NCI-H2171 treated with DMSO at 0.1 percent for 48 hours (cell line): ENCODE measurements at places on chromosomes 6 and 20.
A peak's percentile ranks its signal among the peaks of the same experiment; 100 is the strongest.

DNA sequence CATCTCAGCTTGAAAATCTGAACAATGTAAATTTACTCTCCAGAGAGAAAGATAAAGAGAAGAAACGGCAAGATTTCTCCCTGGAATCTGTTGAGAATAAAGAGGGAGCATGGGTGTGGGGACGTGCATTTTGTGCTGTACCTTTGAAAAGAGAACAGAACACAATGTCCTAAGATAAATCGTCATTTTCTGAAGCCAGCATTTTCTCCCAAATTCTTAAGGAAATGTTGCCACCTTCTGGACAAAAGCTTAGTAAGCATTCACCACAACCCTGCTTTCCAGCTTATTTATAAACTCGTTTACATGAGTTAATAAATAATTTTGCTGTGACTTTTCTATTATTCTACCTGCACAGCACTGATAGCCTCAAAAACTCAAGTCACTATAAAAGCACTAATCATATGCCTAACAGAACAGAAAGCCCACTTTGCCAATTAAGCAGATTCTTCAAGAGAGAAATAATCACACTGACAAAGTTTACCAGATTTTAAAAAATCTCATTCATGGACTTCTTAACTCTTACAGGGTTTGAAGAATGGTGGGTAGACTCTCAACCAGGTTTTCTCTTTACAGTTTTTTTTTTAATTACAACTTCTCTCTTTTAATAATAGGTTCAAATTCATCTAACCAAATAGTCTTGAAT, 155.8 kb downstream of the MBOAT1 start:
- DNase-seq = peak; percentile 77

DNA sequence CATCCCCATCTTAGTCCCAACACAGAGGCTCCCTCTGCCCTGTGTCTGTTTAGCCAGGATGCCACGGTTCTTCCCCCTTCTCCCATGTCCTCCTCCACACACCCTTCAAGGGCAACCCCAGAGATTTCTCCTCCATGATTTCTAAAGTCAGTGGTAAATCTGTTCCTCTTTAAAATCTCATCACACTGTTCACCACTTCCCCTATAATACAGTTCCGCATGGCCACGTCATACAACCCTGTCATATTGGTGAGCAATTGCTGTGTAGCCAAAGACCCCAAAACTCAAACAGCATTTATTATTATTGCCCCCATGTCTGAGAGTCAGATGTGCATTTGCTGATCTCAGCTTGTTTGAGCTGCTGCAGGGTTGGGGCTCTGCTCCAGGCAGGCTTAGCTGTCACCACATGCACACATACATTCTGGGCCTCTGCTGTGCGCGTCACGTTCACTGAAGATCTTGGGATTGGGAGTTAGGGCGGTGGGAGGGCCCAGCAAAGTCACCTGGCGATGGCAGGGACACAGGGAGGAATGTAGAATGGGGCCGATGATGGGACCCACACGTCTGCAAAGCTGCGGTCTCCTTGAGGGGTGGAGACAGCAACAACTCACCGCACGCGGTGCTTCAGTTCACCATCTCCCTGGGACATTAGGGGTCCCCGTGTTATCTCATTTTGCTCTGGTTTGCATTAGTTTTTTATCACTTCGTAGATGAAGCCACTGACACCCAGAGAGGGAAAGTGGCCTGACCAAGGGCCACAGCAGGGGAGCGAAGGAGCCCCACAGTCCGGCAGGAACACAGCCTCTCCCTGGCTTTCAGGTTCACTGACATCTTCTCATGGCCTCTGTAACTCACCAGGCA, 36.9 kb upstream of the CD93 start:
- no peak for DNase-seq

DNA sequence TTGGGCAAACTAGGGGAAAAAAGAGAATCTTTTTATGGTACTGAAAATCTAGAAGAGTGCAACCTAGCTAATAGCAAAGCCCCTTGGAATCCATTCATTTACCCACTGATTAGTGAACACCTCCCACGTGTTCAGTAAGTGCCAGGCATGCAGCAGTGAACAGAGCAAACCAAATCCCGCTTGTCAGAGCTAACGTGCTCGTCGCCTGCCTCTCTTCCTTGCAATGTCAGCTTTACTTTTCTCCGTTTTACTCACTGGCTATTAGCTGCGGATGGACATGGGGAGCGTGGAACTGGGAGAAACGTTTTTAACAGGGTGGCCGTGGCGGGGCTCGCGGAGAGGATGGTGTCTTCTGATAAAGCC, 120.4 kb downstream of the SYNDIG1 start:
- no peak for DNase-seq

GRCh38 chr6:4852938-4853337, 76.7 kb downstream of the CDYL start:
- DNase-seq = no peak

DNA sequence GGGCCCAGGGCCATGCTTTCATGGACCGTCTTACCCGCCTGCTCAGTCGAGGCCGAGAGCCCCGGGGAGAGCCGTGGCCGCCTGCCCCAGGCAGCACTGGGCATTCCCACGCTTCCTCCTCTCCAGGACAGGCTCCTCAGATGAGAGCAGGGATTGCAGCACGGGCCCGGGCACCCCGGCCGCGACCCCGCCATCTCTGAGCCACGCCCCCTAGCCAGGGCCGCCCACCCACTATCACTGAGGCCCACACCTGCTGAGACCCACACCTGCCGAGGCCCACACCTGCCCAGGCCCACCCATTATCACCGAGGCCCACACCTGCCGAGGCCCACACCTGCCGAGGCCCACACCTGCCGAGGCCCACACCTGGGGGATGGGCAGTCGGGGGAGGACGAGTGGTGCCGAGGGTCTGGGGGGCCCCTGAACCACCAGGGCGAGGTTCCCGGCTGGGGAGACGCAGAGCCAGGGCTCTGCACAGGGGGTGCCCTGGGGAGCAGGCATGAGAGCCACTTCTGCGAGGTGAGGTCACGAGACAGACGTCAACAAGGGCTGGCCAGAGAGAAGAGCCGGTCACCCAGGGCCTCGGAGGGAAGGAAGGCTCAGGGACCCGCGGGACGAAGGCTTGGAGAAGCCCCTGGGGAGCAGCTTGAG, 235.6 kb downstream of the ERMARD start:
- DNase-seq = no peak

DNA sequence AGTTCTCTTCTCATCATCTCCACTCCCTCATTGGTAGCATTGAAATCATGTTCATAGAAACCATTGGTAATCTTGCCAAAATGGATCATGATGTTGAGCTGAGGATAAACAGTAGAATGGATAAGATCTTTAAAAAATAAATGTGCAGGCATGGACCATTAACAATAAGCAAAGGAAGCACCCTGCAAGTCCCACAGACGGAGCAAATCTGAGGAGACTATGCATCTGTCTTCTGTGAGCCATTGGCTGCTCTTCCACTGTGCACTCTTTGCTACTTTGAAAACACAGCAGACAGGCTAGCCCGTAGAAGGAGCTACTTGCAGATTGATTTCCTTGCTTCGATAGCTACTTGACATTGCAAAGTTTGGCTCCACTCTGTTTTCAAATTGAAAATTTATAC, 535.0 kb downstream of the PKHD1 start:
- DNase-seq = no peak

DNA sequence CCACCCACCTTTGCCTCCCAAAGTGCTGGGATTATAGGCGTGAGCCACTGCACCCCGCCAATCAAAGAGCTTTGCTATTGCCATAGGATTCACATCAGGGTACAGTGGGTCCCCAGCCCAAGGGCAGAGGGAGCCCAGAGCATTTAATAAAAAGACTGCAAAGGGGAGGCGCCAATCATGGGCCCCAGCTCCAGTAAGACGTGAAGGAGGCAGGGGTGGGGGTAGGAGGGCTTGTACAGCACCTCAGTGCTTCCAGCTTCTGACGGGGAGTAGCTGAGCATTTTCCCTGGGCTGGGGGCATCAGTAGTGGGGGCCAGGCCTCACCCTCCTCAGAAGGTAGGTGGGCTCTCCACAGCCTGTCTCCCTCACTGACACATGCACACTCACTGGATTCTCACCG, 1.5 kb downstream of the ADA start:
- no peak for DNase-seq

- no peak for DNase-seq
These were observed 92.5 kb downstream of the SPTLC3 start for GRCh38 chr20:13101276-13101675.

DNA sequence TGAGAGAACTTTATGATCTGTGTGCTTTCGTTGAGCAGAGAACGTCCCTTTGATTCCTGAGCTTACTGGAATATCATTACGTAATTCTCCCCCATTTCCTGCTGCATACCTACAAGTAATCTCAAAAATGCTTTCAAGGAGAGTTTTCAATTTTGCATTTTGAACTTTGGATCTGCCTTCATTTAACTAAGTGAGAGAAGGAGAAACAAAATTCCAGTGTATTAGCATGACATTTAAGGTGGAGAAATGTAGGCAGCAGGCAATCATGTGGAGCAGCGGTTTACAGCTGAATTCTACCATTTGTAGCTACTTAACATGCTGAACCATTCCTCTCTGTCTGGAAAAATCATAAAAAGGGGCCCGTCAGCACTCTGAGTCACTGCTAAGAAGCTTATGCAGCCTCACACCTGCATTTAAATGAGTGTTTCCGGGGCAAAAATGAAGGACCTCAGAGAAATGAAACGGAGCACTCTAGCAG, 451.5 kb downstream of the PLCB1 start:
- no peak for DNase-seq

DNA sequence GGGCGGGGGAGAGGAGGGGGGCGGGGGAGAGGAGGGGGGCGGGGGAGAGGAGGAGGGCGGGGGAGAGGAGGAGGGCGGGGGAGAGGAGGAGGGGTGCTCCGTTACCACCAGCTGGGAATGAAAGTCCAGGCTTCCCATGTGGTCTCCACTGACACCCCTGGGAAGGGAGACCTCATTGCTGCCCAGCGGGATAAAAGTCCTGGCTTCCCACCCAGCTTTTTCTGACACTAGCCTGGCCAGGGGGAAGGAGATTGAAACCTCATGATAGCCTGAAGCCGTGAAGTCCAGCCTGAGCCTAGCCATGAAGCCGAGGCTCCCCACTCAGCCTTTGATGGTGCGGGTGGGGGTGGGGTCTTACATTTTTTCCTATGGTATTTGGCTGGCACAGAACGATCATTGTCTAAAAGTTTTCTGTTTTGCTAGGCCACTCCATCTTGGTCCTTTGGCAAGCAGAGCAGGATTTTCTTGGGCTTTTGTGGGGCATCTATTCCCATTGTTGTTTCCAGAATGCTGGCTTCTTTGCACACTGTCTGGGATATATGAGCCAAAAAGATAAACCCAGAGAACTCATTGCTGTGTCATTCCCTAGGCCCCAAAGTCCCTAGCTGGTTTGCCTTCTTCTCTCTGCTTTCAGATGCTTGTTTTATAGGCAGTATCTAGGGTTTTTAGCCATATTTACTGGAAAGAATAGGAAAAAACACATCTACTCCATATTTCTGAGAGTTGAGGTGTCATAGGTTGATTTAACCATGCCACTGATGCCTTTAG, 67.9 kb upstream of the RNF24 start:
- DNase-seq = no peak

GRCh38 chr20:865440-865839, 31.9 kb downstream of the FAM110A start:
- DNase-seq = no peak

DNA sequence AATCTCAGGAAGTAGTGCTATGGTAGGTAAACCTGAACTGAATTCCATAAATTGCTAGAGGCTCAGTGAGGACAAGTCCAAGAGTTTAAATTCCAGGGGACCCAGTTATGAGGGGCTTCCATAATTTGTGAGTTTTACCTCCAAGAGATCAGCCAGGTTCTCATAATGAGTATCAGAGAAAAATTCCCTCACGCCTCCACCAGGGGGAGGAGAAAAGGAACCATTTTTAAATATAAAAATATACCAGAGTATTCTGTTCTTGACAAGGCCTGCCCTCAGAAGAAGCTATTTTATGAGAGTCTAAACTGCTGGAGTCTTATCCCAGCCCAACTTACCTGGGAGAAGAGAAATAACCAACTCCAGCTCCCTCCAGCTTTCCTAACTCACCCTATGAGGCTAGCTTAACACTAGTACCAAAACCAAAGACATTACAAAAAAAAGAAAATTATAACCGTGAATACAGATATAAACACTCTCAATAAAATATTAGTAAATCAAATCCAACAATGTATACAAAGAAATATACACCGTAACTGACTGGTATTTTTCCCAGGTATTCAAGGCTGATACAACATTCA, 158.7 kb downstream of the TFAP2A start:
- no peak for DNase-seq

GRCh38 chr20:50130356-50130723, 17.4 kb upstream of the UBE2V1 start:
- DNase-seq = no peak

- DNase-seq = no peak
These were observed 295.2 kb downstream of the EPHA7 start for GRCh38 chr6:93124006-93124632.

- DNase-seq = peak; percentile 13
These were observed 311.0 kb downstream of the LRFN2 start for GRCh38 chr6:40276141-40276540.

- no peak for DNase-seq
These were observed 13.6 kb downstream of the RIPOR2 start for GRCh38 chr6:24922170-24922569.

GRCh38 chr6:37785663-37786270, 33.8 kb upstream of the ZFAND3 start:
- DNase-seq = peak; percentile 24

- DNase-seq = no peak
These were observed 83.2 kb upstream of the SNAP25 start for GRCh38 chr20:10135438-10135837.

DNA sequence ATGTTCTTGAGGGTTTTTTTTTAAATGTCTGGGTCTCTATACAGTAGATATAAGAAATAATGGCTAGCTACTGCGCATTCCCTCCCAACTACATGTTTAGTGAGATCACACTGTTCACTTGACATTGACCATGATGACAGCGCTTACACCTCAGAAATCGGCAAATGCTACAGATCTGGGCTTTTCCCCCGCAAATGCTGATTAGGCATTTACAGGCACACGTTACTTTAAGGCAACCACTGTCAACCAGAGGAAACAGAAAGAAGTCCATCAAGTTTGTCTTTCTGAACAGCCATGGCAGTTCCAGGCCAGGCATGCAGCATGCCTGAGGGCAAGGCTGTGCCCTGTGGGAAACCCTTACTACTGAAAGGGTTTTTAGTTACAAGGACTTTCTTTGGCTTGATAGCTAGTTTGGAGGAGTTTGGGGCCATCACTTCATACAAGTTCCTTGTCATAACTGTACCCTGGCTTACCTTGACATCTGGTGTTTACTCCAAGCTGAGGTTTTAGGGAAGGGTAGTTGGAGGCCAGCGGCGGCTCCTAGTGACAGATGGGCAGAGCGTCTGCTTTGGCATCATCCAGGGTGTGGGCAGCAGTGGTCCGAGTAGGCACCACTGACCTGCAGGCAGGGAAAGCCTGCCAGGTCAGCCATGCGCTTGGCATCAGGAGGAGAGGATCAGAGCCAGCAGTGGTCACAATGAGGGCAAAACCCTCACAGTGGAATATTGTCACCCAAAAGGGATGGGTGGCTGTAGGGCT, 43.0 kb downstream of the CFAP61 start:
- DNase-seq = peak; percentile 52
